Erythroblast (primary cell): ENCODE measurements at places on chromosomes 1 and 21.

GRCh38 chr1:99004254-99004860, 304 bp downstream of the PLPPR5 start:
- DNase-seq: no peak

DNA sequence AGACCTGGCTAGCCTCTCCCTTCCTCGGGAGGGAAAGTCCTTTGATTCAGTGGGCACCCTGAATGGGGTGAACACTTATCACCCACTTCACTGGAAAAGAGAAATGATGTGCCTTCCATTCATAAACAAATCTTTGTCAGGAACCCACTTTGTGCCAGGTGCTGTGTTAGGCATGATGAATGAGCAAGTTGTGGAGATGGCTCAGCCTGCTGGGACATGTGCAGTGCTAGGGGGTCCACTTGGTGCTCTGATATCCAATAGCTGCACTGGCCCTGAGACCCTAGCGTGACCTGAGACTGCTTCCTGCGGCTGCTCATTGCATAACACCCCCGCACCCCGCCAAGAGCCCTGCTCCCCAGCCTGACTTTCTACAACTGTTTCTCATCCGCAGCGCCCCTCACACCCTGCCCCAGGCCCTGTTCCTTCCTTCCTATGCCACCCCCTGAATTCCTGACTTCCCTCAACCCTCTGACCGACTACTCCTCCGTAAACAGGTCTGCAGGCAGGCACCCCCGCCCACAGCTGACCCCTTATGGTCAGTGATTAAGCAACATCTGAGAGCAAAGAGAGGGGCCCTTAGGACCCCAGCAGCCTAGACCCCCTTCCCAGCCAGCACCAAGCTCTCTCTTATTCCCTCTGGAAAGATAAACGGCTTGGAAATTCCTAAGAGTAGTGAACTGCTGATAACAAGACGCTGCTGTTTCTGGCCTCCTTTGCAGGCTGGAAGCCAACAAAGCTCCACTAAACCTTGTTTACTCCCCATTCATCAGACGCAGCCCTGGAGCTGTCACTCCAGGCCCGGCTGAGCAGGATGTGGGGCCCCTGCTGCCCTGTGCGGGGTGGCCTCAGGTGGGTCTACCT, 12.9 kb downstream of the CSRP1 start:
- DNase-seq: no peak

- no peak for DNase-seq
Measured at GRCh38 chr21:45889256-45889655, 92.3 kb upstream of the COL6A1 start.

DNA sequence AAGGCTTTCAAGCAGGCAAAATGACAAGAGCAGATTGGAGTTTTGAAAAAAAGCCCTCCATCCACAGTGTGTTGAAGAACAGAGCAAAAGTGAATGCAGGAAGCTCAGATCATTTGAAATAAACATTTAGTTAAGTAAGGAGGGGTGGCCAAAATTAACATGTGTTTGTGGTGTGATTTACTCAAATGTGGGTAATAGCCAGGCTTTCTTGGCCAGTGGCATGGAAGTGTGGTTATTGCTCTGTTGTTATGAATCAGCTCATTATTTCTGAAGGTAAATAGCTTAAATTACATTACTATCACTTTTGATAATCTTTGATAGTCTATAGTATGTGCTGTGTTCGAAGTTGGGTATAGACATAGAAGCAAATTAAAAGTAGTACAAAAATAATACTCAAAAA, 485.9 kb downstream of the LMO4 start:
- DNase-seq: no peak

DNA sequence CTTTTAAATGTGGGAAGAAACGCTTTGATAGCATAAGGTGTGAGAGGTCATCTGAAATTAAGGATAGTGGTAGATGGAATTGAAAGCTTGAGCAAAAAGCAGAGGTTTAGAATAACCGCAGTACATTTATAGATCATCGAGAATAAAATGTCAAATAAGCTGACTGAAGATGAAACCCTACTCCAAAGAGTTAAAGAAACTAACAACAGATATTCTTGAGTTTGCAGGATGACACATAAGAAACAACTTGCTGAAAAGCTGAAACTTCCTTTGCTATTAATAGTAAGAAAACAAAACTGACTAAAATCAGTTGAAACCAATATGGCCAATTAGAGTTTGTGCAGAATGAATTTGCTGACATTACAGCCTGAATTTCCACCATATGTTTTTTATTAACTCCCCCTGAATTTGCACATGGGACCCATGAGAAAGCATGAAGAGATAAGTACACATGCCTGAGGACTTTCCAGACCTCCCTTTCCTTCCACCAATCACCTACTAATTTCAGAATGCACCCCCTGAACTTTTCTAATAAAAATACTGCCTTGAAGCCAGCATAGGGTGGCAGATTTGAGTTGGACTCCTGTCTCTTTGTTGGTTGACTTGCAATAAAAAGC, 1.7 kb upstream of the C1orf185 start:
- DNase-seq: no peak

- DNase-seq: no peak
Measured at GRCh38 chr1:157992833-157993146, 655 bp upstream of the KIRREL1 start.

- DNase-seq: no peak
Measured at GRCh38 chr1:220921971-220922635, 42.9 kb downstream of the HLX start.

- no peak for DNase-seq
Measured at GRCh38 chr1:71780681-71781080, 501.7 kb downstream of the NEGR1 start.

- no peak for DNase-seq
Measured at GRCh38 chr1:54122135-54122751, 30.6 kb downstream of the CDCP2 start.

GRCh38 chr1:59686170-59686569, 128.6 kb upstream of the HOOK1 start:
- no peak for DNase-seq
